Activated naive CD8-positive, alpha-beta T cell treated with anti-CD3 and anti-CD28 coated beads, Interleukin-2, amount 50 U/mL, for 24 hours (primary cell): ENCODE measurements at places on chromosomes 2 and 18.
A peak's percentile ranks its signal among the peaks of the same experiment; 100 is the strongest.

- DNase-seq = no peak
These were observed 29.9 kb downstream of the DAPL1 start for GRCh38 chr2:158825021-158825420.

- no peak for DNase-seq
These were observed 96.6 kb downstream of the QPCT start for GRCh38 chr2:37441055-37441454.

DNA sequence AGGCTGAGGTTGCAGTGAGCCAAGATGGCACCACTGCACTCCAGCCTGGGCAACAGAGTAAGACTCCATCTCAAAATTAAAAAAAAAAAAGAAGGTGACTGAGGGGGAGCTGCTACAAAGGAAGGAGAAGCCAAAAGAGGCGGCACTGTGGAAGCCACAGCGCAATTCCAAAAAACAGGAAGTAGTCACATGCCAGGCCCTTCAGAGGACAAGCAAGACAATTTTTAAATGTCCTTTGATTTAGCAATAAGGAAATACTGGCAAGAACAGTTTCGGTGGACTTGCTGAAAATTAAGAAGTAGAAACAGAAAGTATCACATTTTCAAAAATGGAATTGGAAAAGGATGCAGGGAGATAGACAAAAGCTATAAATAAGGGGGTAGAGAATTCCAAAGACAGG is 122.8 kb downstream of the OSBPL1A start:
- DNase-seq = no peak

DNA sequence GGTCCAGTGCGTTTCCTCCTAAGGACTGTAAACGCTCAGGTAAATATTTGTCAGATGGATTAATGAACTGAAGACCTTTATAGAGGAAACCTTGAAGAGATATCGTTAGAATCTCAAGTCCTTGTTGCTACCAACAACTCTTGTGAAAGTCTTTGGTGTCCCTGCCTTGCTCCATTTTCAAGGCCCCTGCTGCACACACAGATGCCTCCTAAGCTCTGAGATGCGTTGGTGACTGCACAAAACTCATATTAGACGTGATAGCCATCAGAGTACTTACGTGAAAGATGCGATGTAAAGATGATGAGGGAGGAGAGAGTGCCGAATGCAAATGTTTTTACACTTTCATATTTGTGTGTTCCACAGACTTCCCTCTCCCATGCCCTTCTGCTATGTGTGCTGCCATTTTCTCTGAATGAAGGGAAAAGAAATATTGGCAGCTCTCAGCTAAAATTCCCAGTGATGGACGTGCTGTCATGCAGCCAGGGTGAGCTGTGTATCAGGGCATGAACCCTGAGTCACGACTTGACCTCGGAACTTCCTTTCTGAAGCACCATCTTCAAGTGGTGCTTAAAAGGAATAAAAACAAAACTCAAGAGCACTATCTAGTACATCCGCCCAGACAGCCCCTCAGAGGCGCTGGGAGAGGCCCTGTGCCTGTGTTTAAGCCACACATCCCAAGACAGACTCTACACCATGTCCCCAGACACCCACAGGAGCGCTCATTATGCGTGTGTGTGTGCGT is 117.4 kb downstream of the FAM210A start:
- DNase-seq = peak; percentile 40

DNA sequence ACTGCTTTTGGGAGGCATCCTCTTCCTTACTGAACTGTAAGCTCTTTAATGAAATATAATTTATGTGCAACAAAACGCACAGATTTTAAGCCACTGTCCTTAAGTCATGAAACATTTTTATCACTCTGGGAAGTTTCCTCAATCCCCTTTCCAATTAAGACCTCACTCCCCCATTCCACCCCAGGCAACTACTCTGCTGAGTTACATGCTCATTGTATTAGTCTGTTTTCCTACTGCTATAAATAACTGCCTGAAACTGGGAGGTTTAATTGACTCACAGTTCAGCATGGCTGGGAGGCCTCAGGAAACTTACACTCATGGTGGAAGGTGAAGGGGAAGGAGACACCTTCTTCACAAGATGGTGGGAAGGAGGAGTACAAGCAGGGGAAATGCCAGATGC is 46.5 kb upstream of the KCNE4 start:
- DNase-seq = no peak

- DNase-seq = no peak
These were observed 891.4 kb downstream of the CCDC85A start for GRCh38 chr2:57075226-57075625.

DNA sequence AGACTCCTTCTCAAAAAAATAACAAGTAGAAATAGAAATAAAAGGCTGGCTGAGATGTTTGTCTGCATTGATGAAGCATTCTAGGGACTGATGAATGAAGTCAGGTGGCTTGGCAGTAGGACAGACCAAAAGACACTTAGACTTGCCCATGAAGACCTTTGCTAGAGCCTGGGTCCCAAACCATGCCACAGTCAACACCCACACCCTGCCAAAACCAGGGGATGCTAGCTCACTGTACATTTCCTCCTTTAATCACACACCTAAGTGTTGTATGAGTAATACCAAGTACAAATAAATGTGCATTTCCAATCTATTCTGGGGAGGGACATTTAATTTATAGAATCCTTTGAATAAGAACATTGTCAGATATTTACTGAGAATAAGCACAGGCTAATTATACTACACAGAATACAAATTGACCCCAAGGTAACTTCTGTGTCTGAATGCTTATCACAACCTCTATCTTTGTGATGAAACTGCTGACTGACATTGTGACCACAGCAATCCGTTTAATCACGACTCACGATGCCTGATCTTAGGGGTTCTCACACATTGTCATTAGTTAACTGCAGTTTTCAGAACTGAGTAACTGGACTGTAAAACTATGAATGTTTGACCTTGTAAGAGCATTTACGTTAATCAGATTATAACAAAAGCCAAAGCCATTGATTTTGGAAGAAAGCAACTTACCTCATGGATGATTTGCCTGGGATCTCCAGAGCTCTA is 10.5 kb upstream of the NOL10 start:
- no peak for DNase-seq

DNA sequence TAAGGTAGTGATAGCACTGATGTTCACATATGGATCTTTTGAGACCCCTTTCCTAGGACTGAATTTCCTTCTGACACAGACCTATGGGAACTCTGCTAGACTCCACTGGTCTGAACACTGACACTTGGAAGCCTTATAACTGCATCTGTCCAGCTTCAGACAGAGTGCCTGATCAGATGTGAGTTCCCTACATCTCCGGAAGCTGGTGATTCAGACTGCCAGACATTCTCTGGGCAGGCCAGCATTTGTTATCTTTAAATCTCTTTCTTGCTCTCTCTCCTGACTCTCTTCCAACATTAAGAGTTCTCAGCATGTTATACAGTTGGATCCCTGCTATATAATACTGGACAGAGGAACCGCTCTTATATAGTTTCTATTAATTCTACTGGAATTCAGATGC is 408.5 kb downstream of the ZEB2 start:
- no peak for DNase-seq

- no peak for DNase-seq
These were observed 4.6 kb downstream of the MAPRE2 start for GRCh38 chr18:35045806-35046205.

GRCh38 chr2:31378791-31379501 is 35.6 kb downstream of the XDH start:
- DNase-seq = no peak

GRCh38 chr18:79374408-79375171 is 21.1 kb upstream of the NFATC1 start:
- no peak for DNase-seq
